Aorta (tissue), 5 donors: ENCODE measurements at places on chromosomes 7 and 10.

DNA sequence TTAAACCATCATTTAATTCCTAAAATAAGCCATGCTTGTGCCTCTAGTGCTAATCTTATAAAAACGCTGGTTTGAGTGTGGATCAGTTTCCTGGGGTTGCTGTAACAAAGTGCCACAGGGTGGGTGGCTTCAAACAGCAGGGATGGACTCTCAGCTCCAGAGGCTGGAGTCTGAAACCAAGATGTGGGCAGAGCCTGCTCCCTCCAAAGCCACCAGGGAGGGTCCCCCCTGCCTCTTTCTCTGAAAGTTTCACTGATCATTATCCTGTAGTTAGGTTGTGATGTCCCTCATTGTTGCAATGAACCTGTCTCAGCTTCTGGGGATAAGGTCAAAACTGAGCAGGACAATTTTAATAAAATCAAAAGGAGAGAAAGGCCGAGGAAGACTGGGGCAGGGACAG lies 251.9 kb upstream of the TCERG1L start:
- DNase-seq = no peak

DNA sequence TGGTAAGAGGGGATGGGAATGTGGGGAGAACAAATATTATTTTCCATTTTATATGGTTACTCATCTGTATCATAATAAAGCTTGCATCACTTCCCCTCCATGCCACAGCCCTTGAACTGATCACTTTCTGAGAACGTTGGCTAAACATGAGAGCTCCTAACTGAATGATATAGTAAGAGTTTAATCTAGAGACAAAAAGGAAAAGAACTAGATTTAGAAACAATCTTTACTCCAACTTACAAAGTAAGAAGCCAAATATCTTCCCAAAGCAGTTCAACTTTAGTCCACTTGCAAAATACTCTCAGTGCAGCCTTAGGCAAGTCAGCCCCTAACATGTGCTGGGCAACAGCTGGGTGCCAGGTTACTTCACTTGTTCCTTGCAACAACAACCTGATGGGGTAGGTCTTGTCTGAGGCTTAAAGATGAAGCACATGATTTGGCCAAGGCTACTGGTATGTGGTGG lies 20.3 kb downstream of the SMURF1 start:
- DNase-seq = no peak

GRCh38 chr7:50481867-50482266 lies 31.7 kb upstream of the FIGNL1 start:
- no peak for DNase-seq

DNA sequence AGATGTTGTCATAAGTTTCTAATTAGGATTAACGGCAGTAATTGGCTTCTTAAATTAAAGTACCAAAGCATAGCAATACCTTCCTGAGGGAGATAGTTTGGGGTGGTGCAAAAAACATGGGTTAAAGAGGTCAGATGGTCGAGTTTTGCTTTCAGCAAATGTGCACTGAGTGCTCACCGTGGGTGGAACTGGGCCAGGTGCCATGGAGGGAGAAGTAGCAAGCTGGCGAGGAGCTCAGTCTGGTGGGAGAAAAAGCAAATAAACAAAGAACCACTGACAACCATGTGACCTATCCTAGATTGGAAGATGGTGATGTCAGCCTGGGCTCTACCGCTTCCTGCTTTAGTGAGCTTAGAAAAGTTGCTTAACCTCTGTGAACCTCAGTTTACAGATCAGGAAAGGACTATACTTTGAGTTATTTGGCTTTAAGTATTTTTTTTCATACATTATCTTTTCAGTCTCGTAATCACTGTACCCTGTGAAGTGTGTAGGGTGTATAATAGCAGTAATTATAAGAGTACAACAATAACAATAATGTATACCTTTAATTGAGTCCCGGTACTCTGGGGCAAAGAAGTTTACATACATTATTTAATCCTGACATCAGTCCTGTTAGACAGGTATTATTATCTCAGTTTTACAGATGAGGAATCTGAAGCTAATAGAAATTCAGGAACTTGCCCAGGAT lies 69.0 kb upstream of the PDCD4 start:
- DNase-seq = peak; percentile 87

- DNase-seq = no peak
These were observed 77.8 kb downstream of the PDGFA start for GRCh38 chr7:441684-442421.

- DNase-seq = no peak
These were observed 69.2 kb upstream of the CAMK2B start for GRCh38 chr7:44394636-44395035.

DNA sequence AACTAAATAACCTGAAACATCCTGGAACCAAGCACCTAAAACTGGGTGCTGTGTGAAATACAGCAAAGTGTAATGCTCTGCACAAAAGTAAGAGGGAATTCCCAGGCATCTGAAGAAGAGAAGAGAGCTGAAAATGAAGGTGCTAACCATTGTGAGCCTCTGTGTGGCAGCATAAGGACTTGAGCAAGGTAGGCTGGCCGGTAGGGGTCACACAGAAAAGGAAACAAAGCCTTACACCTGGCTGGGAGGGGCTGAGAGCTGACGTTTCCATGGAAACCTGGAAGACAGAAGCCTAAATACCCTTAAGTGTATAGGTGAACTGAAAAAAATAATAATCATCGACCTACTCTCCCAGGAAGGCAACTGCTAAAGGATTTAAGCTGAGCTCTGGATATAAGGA lies 48.6 kb downstream of the CUL1 start:
- no peak for DNase-seq

GRCh38 chr7:44748948-44749731 lies 493 bp downstream of the ZMIZ2 start:
- peak; percentile 74 for DNase-seq

DNA sequence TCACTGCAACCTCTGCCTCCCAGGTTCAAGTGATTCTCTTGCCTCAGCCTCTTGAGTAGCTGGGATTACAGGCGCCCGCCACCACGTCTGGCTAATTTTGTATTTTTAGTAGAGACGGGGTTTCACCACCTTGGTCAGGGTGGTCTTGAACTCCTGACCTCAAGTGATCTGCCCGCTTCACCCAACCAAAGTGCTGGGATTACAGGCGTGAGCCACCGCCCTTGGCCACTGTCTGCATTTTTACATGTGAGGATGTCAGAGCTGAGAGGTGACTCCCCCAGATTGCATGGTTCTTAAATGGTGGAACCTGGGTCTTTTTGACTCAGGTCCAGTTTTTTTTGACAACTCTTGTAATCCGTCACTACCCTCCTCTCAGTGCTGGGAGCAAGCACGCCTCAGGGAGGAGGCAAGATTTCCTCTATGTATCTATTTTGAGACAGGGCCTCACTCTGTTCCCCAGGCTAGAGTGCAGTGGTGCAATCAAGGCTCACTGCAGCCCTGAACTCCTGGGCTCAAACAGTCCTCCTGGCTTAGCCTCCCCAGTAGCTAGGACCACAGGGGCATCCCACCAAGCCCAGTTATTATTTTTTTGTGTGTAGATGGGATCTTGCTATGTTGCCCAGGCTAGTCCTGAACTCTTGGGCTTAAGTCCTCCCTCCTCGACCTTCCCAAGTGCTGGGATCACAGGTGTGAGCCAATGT lies 1.2 kb upstream of the SRRT start:
- no peak for DNase-seq

DNA sequence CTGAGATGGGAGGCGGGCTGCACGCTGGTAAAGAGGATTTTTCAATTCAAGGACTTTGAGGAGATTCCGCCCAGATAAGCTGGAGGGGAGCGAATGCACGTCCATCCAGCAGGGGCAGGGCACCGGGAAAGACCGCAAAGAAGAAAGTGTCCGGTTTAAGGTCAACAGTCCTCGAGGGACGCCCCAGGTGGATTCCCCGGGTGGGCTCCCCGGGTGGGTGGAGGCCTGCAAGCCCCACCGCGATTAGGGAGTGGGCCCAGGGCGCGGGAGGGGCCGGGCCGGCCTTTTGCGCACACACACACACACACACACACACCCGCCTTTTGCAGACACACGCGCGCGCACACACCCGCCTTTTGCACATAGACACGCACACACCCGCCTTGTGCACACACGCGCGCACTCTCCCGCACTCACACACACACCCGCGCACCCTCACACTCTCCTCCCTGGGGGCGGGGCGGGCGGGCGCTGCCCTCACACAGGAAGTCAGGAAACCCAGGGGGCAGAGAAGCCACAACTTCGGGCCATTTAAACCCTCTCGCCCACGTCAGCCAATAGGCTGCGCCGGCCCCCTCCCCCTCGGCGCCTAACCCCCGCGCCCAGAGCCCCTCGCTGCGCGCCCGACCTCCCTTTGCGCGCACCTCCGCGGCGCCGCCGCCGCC lies 615 bp downstream of the ARHGAP12 start:
- DNase-seq = peak; percentile 68

GRCh38 chr10:24378126-24378920 lies 169.4 kb downstream of the KIAA1217 start:
- no peak for DNase-seq

GRCh38 chr10:102436312-102436711 lies 3.9 kb upstream of the CUEDC2 start:
- DNase-seq = no peak

DNA sequence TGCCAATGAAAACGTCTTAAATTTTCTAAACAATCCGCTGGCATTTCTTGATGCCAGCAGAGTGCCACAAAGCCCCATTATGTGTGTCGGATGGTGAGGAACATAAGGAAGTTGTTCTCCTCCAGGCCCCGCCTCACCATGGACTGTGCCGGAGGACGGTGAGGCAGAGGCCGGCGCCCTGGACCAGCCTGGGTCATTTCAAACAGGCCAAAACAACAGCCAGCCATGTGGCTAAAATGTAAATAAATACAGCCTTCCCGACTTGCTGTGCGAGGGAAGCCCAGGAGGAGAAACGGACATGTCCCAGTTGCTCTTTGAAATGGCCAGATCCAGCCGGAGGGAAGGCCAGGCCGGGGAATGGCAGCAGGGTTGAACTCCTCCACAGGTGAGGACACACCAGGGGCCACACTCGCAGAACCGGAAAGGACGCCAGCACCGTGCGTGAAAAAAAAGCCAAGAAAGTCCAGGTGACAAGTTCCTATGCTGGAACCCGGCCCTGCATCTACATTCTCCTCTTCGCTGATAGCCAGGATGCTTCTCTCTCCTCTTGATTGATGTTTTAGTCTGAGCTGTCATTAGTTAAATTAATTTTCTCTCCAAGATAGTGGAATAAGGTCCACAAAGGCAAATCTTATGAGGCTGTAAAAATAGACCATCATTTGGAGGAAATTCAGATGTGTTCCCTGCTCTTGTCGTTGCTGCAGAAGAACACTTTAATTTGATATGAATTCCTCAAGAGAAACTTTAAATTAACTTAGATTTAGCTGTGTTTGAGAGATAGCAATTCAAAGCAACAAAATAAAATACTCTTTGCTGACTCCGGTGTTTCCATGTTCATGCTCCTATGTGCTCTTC lies 64.6 kb downstream of the EBF3 start:
- DNase-seq = no peak

- DNase-seq = no peak
These were observed 8.8 kb downstream of the CDHR3 start for GRCh38 chr7:105971845-105972244.

DNA sequence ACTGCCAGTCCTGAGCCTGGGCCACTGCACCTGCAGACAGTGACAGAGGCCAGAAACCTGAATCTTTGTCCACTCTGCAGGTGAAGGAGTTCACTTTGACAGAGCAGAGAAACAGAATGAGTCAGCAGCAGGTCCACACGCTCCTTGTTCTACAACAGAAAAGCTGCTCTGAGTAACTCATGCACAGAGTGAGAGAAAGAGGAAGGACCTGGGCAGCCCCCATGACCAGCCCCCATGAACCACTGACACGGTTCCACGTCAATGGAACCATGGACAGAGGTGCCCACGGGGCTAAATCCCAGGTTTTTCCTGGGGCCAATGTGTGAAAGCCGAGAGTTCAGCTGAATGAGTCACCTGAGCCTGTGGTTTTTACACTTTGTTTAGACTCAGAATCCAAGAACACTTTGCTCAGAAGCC lies 40.8 kb upstream of the CTBP2 start:
- no peak for DNase-seq

GRCh38 chr7:13327669-13328068 lies 640.2 kb downstream of the ARL4A start:
- no peak for DNase-seq

DNA sequence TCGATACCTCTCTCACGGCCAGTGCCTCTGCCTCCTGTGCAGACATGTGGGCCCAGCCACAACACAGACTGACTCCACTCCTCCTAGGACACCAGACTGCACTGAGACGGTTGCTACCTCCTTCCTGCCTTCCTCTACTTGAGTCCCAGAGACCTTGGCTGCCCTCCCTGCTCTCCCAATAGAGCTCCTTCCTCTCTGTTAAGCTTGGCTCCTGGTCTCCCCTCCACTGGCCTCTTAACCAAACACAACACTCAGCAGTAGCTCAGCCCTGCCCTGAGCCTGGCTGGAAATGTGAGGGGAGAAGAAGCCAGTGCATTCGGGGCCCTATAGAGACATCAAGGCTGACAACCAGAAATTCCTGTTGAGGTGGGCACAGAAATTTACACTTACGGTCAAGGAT lies 102.0 kb downstream of the HTR5A start:
- no peak for DNase-seq

DNA sequence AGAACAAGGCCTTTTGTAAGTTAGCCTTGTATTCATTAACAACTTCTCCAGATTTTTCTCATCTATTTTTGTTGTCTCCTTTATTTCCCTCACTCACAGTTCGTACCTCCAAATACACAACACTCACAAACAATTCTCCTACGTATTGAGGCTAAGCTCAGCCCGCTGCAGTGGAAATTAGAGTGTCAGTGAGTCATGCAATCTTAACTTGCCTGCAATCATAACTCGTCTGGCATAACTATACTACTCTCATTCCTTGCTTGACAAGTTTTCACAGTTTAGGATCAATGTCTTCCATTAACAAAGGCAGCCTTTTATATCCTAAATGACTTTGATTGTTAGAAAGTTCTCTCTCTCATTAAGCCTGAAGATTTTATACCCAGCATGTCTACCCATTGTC lies 23.8 kb downstream of the TMEM196 start:
- no peak for DNase-seq

- no peak for DNase-seq
These were observed 10.7 kb downstream of the SLC26A3 start for GRCh38 chr7:107792364-107792763.

GRCh38 chr10:48550071-48550691 lies 54.7 kb downstream of the ARHGAP22 start:
- no peak for DNase-seq

GRCh38 chr7:93161181-93161762 lies 13.1 kb upstream of the SAMD9L start:
- no peak for DNase-seq

DNA sequence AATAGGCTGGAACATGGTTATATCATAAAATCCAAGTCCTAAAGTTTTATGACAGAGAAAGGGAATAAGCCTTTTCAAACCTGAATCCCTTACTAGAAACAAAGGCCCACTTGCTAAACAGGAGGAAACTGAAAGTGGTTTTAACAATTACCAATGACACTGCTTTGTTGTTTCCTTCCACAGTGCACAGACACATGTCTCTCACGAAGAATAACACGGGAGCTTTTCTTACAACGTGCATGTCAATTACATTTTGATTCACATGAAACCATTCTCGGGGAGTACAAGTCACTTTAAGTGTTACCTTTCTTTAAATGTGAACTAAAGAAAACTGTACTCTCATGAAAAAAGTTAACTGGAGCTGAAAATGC lies 1.4 kb downstream of the MRPS33 start:
- DNase-seq = no peak
